ENCODE measurements at places on chromosomes 7 and 10.

DNA sequence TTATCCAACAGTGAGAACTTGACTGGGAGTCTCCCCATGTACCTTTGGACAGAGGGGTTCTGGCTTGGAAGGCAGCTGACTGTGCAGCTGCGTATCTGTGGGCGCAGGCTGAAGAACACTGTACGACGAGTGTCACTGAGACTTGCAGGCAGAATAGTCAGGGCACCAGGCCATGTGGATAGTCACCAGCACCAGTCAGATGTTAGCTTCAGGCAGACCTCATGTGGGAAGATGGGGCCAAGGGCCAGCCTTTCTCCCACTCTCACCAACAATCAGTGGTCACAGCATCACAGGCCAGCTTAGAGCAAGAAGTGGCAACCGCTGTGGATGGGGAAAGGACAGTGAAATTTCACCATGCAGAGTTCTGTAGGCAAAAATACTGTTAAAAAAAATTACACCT lies 43.4 kb upstream of the GJD4 start:
- DNase-seq, result no peak

DNA sequence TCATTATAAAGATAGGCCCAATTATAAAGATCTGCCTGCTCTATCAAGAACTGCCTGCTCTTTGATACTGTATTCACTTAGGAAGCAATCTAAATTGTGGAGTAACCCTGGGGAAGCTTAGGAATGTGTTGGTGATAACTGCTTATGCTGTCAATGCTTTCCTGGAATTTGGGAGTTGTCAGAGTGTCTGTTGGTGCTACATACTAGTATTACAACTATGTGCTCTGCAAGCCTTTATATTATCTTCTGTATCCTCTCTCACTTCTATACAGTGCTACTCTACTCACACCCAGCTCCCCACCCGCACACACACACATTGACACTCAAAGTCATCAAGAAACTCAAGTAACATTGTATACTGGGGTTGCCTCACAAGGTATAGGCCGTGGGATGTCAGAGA lies 6.1 kb downstream of the ZNF277 start:
- no peak for DNase-seq

DNA sequence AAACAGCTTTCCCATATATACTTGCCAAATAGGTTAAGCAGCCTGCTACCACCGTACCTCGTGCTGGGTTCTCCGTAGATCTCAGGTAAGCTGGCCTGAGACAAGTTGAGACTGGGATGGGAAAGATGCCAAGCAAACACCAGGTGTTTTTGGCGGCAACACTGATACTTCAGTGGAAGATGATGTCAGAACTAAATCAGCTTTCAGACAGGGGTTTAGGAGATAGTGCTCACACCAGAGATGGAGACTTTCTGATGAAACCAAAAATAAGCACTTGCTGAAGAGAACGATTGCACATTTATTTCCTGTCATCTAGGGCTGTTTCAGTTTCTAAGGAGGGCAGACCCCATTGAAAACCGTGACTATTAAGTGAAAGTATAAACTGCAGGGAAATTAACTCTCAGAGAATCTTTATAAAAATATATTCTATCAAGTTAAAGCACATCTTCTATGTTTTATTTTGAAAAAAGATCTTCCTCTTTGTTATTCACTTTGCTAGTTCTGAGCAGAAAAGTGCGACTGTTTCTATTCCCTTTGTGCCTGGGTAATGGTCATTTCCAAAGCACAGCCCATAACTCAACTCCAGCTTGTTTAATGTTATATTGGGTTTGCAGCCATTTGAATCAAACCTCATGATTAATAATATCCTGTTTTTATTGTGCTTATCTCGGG lies 149.9 kb downstream of the CPED1 start:
- no peak for DNase-seq

GRCh38 chr7:155754165-155754564 lies 58.1 kb downstream of the SHH start:
- no peak for DNase-seq

- DNase-seq, result no peak
Observed at GRCh38 chr7:69130396-69130795, 467.9 kb upstream of the AUTS2 start.

DNA sequence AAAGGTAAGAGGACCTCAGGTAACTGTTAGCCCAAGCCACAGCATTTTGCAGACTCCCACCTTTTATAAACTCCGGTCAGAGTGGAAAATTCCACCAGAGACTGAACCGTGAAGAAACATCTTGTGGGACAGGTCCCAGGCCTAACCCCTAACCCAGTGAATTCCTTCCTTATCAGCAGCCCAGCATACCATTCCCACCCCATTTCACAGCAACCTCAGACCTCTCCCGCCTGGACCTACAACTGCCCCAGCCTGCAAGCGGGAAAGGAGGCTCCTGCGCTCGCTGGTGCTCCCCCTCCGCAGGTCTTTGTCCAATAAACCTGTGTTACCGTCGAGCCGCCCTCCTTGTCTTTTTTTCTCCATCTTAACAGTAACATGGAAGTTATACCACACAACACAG lies 736.6 kb downstream of the MAGI2 start:
- no peak for DNase-seq

- no peak for DNase-seq
Observed at GRCh38 chr7:80999100-80999499, 80.2 kb upstream of the SEMA3C start.

DNA sequence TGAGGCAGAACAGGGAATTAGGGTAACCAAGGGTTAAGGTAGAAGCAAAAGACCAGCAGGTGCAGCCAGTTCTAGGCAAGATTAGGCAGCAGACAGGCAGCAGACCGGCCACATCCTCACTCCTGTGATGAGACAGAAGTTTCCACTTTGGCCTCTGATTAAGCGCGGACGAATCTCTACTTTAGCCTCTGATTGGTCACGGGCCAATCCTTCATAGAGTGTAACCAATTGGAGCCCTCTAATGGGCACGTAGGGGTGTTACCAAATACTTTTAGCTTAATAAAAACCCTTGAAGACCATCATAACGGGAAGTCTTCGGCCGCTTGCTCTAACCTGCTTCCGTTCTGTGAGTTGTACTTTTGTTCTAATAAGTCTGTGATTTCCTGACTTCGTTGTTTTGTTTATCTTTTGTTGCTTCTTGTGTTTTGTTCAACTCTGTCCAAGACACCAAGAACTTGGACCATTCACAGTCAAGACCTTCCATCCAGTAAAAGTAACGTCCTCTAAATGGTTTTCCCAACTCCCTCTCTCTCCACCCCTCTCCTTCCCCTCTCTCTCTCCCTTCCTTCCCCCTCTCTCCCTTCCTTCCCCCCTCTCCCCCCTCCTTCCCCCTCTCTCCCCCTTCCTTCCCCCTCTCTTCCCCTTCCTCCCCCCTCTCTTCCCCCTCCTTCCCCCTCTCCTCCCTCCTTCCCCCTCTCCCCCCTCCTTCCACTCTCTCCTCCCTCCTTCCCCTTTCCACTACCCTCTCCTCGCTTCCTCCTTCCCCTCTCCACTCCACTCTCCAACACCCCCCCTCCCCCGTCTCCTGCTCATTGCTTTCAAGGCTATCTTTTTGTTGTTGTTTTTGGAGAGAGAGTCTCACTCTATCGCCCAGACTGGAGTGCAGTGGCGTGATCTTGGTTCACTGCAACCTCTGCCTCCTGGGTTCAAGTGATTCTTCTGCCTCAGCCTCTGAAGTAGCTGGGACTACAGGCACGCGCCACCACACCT lies 13.2 kb upstream of the MALSU1 start:
- no peak for DNase-seq

DNA sequence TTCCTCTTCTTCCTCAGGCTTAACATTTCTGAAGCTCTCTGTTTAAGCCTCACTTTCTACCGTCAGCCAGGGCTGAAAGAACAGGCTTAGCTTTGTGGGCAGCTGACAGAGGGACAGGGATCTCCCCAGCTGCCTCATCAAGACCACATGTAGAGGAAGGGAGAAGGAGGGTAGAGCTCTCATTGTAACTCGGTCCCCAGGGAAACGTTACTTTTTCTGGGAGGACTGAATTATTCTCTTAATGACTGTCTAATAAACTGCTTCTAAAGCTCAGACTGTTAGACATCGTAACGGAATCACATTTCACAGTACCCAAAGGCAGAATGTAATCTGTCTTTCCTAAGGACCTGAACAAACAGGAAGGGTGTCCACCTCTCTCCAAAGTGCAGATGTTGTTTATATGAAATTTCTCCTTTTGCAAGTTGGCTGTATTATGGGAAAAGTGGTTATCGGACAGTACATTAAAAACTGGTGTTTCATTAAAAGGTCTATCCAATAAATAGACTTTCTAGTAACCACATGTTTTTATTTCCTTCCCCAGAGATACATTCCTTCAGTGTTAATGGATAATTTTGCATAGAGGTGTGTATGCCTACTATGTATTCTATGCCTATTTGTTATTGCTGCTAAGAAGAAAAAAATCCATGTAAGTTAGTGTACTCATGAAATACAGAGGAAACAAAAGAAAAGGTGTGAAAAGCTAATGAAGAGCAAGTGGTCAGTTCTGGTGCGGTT lies 144.2 kb downstream of the CTTNBP2 start:
- no peak for DNase-seq

GRCh38 chr10:452512-453426 lies 236.7 kb downstream of the DIP2C start:
- no peak for DNase-seq

DNA sequence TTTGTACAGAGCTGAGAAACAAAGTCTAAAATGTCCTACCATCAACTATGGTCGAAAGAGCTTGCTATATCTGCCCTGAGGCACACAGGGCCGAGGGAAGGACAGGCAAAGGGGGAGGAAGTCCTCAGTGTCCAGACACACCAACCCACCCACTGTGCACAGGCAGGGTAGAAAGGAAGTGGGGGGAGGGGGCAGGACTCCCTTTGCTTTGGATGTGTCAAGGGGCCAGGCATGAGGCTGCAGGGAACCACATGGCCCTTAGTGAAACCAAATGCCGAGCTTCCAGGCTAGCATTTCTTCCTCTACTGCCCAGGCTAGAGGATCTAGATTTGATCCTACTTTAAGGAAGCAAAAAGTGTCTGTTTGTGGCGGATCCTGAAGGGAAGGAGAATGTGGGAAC lies 28.6 kb downstream of the KCNH2 start:
- no peak for DNase-seq
